ENCODE measurements at places on chromosomes 4 and X.

DNA sequence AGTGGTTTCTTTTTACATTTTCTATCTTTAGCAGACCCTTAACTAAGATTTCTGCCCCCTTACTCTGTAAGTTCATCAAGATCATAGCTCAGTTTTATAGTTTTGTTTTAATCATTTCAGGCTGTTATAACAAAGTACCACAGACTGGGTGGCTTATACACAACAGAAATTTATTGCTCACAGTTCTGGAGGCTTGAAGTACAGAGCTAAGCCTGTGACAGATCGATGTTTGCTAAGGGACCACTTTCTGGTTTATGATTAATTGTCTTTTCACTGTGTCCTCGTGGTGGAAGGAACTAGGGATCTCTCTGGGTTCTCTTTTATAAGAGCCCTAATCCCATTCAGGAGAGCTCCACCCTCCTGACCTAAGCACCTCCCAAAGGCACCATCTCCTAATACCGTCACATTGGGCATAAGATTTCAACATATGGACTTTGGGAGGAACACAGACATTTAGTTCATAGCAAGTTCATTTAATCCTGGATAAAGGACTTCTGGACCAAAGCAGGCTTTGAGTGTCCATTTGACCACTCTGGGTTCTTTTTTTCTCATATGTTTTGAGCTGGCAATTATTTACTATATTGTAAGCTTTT is 137.0 kb upstream of the IL15 start:
- DNase-seq, result no peak

- DNase-seq, result no peak
These were observed 101.7 kb downstream of the PHOX2B start for GRCh38 chr4:41646862-41647261.

- DNase-seq, result no peak
These were observed 68.7 kb downstream of the PAK3 start for GRCh38 chrX:111164728-111165127.

GRCh38 chrX:38514016-38514854 is 47.1 kb upstream of the TSPAN7 start:
- DNase-seq, result no peak

DNA sequence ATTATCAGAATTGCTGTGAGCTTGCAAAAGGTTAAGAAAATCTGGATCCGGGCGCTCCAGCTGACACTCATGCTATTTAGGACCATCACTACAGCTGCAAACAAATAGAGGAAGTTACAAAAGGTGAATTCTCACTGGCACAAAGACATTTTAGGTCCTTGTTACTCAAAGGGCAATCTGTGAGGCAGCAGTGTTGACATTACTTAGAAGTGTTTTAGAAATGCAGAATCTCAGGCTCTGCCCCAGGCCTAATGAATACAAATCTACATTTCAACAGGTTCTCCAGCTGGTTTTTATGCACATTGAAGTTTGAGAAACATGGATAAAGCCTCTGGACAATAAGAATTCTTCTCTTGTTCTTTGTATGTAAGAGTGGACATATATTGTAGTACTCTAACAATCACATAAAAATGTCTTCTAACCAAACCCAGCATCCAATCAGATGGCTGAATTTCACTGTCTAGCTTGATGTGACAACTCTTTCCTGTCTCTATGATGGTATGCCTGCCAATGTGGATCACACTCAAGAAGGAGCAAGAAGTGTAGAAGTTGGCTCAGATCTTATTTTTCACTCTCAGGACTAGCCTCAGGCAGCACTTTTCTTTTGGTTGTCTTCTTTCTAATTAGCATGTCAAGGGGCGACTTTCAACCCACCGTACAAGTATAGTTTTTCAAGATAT is 18.8 kb downstream of the SLC7A11 start:
- DNase-seq, result no peak

DNA sequence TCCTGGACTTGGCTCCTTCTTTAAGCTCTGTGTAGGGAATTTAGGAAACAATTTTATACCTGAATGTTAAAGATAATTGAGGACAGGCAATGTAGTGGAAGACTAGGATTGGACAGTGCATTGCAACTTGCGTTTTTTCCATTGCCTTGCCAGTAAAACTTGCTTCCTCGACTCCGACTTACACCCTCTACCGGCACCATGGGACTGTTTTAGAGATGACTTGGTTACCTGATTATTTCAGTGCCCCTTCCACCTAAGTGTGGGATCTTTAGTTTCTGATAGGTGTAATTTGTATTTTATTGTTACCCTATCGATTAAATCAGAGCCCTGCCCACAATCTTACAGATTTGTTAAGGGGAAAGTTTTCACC is 1.2 kb downstream of the PRPS1 start:
- no peak for DNase-seq

Measured in H54 (cell line).